ENCODE measurements at places on chromosomes 4 and X.

GRCh38 chrX:73577361-73577760 lies 14.4 kb downstream of the CHIC1 start:
- no peak for DNase-seq

DNA sequence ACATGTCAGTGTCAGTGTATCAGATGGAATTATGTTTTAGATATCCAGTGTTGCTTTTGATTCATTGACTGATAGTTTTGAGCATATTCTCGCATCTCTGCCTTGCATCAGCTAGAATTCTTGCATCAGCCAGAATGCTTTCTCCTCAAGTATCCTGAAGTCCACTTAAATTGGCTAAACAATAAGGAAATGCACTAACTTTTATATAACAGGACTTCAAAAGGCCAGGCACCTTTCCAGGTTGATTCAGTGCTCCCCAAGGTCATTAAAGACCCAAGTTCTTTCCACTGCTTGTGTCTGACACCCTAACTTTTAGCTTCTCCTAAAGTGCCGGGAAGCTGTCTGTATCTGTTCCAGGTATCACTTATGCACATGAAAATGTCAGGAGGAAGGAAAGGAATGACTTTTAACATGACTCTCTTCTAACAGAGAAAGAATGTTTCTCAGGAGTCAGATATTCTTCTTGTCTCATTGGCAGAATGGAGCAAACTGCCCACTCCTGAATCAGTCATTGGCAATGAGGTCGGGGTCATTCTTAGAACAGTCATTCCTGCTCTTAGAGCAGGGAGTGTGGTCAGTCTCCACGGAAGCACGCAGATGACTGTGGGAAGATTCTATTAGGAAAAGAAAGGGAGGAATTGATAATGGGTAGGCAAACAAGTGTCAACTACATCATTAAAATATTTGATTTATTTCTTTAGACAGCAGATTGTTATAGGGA lies 92.9 kb upstream of the TLL1 start:
- DNase-seq, result no peak

GRCh38 chr4:32010221-32010620 lies 1290.1 kb downstream of the PCDH7 start:
- no peak for DNase-seq

GRCh38 chrX:31656013-31656412 lies 584.2 kb upstream of the FTHL17 start:
- DNase-seq, result no peak

DNA sequence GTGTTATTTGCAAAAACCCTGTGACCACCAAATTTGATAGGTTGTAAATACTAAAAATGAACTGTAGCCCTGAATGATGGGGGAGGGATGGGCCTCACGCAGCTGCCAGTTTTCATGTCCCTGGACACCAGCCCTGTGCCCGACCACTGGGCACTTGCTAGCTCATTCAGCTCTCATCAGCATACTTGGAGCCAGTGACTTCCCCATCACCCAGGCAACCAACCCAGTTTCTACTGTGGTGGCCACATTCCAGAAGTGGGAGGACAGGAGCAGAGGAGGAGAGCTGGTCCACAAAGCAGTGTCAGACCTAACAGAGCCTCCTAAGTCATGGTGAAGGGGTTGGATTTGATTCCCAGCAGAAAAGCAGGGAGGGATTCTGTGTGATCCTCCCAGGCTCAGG lies 128.2 kb downstream of the CPEB2 start:
- no peak for DNase-seq

- no peak for DNase-seq
Observed at GRCh38 chr4:186807808-186808629, 84.4 kb upstream of the FAT1 start.

GRCh38 chr4:110165382-110166286 lies 32.8 kb downstream of the ELOVL6 start:
- peak; percentile 53 for DNase-seq

GRCh38 chr4:150280081-150280895 lies 202.0 kb downstream of the DCLK2 start:
- no peak for DNase-seq

- DNase-seq, result no peak
Observed at GRCh38 chrX:15973299-15973698, 118.7 kb upstream of the AP1S2 start.

- DNase-seq, result no peak
Observed at GRCh38 chr4:129152350-129152749, 56.4 kb downstream of the C4orf33 start.

DNA sequence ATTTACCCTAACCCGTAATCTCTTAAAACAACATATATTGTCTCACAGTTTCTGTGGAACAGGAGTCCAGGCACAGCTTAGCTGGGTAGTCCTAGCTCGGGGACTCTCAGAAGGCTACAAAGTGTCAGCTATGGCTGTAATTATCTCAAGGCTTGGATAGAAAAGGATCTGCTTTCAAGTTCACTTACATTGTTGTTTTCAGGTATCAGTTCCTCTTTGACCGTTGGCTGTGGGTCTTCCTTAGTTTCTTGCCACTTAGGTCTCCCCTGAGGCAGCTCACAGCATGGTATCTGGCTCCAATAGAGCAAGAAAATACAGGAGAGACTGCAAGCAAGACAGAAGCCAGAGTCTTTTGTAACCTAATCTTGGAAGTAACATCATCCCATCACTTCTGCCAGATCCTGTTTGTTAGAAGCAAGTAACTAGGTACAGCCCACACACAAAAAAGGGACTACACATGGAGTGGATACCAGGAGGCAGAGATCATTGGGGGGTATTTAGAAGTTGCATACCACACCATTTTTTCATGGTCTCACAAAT lies 137.0 kb downstream of the MAGEB5 start:
- no peak for DNase-seq

DNA sequence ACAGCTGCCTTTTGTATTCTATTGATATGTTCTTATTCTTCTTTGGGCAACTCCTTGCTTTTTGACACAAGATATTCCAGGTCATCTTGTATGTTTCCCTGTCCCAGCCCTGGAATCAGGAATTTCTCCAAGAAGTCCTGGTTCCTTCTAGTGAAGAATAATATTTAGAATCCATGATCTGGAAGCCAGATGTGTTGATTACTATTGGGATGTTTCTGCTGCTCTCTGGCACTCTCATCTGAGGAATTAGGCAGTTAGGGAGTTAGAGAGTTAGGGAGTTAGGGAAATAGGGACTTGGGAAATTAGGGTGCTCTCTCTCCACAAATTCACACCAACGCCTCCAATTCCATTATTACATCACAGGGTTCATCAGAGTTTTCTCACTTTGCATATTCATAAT lies 191.2 kb downstream of the ZNF330 start:
- no peak for DNase-seq

GRCh38 chr4:94412658-94413038 lies 39.1 kb upstream of the PDLIM5 start:
- no peak for DNase-seq

DNA sequence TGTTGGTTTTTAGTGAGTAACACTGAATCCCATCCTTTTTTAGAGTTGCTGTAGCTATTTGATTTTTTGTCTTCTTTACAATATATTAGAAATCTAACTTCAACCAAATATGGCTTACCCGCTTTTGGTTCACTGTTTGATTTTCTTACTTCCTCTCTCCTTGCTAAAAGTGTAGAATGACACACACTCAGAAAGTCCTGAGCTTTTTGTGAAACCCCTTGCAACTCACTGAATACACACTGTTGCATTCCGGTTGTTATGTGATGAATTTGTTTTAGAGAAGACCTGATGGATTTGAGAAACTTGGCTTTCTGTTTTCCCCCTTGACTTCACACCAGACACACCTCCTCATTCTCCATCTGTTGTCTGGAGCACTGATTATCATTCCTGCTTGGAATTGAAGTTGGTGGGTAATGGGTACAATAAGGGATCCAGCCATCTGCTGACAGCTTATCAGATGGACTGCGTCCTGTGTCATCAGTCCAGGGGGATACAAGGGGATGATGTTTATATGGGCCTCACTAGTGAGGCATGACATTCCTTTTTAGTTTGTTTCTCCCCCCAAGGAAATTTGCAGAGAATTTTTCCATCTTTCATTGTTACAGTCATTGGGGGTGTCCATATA lies 5.2 kb downstream of the TMEM164 start:
- DNase-seq, result no peak

- DNase-seq, result no peak
Observed at GRCh38 chr4:26613237-26613636, 29.4 kb downstream of the TBC1D19 start.

DNA sequence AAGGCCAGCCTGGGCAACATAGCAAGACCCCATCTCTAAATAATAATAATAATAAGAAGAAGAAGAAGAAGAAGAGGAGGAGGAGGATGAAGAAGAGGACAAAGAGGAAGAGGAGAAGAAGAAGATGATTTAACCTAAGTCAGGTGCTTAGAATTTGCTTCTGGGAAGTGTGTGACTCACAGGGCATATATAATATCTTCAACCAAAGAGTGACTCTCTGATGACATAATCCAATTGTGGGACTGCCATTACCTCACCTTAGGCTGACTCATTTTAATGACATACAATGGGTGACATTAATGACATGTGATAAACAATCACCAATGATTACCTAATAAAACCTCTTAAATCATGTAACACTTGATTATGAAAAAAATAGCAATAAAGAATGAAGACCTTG lies 32.7 kb upstream of the MBTPS2 start:
- no peak for DNase-seq

- DNase-seq, result no peak
Observed at GRCh38 chr4:55004831-55005230, 120.6 kb downstream of the KDR start.

- no peak for DNase-seq
Observed at GRCh38 chr4:95265814-95266740, 282.7 kb downstream of the UNC5C start.

DNA sequence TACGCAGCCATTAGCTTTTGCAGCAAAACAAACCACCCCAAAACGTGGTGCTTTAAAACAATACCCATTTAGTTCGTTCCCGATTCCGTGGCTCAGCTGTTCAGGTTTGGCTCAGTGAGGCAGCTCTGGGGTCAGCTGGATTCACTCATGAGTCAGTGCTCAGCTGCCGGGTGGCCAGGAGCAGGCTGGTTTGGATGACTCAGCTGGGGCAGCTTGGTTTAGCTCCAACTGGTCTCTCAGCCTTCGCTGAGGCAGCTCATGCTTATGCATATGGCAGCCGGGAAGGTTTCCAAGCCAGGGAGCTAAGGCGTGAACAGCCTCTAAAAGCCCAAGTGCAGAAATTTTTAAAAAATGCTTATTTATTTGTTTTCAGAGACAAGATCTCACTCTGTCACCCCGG lies 13.3 kb upstream of the CD99 start:
- DNase-seq, result no peak

- DNase-seq, result no peak
Observed at GRCh38 chrX:45628041-45628440, 427.4 kb upstream of the DIPK2B start.

- DNase-seq, result no peak
Observed at GRCh38 chr4:163768014-163768413, 273.5 kb downstream of the TMA16 start.

- peak; percentile 41 for DNase-seq
Observed at GRCh38 chr4:128810331-128810870, 901 bp downstream of the JADE1 start.

DNA sequence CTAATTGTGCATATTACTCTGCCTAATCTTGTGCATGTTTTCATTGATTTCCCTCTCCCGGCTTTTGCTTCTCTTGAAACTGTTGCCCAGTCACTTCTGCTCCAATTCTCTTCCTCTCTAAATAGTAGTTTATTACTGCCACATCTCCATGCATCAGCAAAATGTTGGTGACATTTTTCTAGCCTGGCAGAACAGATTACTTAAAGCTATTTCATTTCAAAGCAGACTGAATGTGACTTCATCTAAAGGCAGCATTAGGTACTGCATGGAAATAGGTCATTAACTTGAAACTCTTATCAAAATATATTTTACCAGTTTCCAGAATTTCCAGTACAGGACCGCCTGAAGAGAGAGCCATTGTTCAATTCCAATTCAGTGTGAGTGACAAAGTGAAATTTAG lies 52.4 kb downstream of the HPGDS start:
- no peak for DNase-seq

- no peak for DNase-seq
Observed at GRCh38 chr4:143397335-143397734, 60.7 kb downstream of the GAB1 start.

GRCh38 chrX:131723646-131724045 lies 179.8 kb downstream of the OR13H1 start:
- no peak for DNase-seq

GRCh38 chr4:98745366-98745765 lies 87.0 kb upstream of the TSPAN5 start:
- DNase-seq, result no peak

DNA sequence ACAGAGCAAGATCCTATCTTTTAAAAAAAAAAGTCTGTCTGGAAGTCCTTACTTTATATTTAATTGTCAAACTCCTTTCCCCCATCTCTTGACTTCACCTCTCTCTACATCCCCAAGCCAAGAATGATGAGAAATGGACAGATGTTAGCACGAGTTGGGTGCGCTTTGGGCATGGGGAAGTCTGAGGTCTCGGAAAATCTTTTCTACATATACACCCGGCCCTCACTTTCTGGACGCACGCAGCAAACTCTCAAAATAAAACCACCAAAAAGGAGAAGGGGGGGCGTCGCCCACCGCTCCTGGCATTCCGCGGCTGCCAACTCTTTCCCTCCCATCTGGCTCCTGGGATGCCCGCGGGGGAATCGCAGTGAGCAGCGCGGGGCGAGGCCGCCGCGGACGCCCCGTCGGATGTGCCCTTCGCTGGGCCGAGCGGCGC lies 756 bp downstream of the IGFBP7 start:
- no peak for DNase-seq

DNA sequence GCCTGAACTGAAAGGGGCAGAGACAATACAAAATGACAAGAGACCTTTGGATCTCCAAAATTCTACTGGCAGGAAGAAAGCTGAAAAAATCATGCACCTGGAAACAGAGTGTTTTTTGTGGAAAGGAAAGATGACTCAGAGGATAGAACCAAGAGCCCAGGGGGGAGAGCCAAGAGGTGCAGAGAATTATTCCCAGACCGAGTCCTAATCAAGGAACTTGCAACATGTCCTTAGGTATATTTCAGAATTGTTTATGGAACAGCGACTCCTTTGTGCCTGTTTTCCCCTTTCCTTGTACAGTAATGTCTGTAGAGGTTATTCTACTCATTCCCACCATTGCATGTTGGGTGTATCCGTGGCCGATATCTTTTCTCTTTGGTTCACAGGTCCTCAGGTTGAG lies 71.7 kb downstream of the YIPF6 start:
- no peak for DNase-seq

DNA sequence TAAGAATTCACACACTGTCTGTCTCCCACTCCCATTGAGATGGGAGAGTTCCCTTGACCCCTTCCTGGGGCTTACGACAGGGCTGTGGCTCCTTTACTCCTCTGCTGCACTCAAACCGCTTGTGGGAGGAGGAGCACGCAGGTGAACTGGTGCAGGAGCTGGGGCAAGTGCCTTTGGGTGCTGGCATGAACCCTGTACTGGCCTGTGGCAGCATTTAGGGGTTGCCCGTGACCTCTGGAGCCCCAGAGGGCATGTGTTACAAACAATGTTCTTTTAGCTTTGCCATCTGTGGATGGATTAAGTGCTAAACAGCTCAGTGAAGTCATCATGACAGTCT lies 21.8 kb upstream of the FTHL17 start:
- DNase-seq, result no peak

DNA sequence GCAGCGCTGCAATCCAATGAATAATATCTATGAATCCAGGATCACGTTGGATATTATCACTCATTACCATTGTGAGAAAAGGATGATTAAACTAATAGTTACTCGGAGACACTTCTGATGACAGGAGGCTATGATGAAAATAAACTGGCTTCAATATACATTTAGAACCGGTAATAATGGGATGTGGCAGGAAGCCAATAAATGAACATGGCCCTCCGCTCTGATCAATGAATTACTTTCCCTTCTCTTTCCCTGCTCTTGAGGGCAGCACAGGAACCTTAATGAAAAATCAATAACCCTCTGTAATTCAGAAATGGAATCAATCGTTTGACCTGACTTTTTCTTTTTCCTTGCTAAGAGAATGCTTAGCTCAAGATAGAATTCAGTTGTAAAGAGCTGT lies 103.9 kb upstream of the PAQR3 start:
- DNase-seq, result no peak

All from stimulated activated CD4-positive, alpha-beta T cell treated with anti-CD3 and anti-CD28 coated beads, Interleukin-2, amount 100 ng/mL, for 24 hours (primary cell).